Fibroblast of villous mesenchyme (primary cell): ENCODE measurements at places on chromosomes 7 and 10. TPM values are rescaled to one million over a fixed set of nuclear protein-coding genes. Genes with fewer than 3 reads are reported as not detected.

The NUTM2D gene
- 0.43 and 0.97 TPM in 2 replicates for total RNA-seq

The SPDYE11 gene
- total RNA-seq = not detected in 2 replicates

The EBLN1 gene
- not detected in 2 replicates for total RNA-seq

DNA sequence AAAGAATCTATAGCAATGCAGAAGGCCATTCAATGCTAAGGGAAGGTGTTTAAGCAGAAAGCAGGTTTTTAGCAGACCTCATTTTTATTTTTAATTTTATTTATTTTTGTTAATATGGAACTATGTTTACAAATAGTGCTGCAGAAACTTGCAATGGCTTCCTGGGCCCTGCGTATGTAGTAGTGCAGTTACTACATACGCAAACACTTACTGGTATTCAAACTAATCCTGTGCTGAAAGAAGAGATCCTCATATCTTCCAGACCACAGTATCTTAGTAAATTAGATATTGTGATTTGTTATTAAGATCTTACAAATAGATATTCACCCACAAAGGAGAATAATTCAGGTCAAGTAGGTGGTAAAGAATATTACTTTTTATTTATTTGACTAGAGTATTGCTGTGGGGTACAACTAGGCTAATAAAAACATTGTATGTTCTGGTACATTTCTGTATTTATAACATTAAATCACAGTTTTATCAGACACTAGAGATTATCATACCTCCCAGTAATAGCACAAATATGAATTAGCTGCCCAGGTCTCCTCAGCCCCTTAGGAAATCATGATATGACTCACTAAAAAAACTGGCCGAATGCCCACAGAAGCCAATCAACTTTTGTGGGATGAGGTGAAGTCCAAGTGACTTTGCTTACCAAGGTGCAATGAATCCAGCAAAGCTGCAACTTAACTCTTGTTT, 57.6 kb downstream of the RNLS start:
- DNase-seq = peak; percentile 60

GRCh38 chr7:156999958-157000726, 10.3 kb downstream of the MNX1 start:
- DNase-seq = no peak

- DNase-seq = no peak
Measured at GRCh38 chr10:70565556-70566514, 36.7 kb downstream of the PRF1 start.

DNA sequence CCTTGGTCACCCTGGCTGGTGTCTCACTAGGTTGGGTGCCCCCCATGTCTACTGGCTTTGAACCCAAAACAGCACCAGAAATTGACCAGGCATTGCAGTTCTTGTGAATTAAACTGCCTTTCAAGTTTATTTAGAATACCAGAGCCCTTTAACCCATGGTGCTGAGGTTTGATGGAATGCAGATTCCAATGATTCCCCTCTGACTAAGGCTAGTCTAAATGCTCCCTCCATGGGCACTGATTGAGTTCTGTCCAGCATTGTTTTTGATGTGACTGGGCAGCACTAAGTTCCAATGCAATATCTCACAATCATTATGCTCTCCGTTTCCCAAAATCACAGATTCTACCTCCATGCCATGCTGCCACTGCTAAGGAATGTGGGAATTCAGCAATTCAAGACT, 1047.4 kb upstream of the LRRN3 start:
- DNase-seq = no peak

DNA sequence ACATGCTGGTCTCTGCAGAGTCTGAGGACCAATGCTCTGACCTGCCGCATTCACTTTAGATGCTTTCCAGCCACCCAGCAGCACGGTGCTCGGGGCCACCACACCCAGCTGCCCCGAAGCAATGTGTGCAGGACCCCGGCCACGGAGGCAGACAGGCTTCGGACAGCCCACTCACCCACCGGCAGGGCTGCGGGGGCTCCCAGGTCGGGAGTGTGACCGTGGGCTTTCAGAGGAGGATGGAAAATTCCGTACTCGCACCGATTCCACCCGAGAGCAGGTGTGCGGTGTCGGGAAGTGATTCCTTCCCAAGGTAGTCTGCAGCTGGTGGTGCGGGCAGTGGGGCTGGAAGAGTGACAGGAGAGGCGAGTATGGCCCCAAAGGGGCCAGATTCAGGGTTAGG, 190.9 kb downstream of the DNAJB6 start:
- no peak for DNase-seq

GRCh38 chr7:28296571-28297483, 115.5 kb upstream of the CREB5 start:
- DNase-seq = peak; percentile 44
